ENCODE measurements at places on chromosomes 2 and 18.

- DNase-seq, result no peak
Observed at GRCh38 chr2:172280571-172281361, 146.6 kb upstream of the ITGA6 start.

GRCh38 chr2:160209516-160209856, 9.4 kb upstream of the ITGB6 start:
- DNase-seq, result no peak

DNA sequence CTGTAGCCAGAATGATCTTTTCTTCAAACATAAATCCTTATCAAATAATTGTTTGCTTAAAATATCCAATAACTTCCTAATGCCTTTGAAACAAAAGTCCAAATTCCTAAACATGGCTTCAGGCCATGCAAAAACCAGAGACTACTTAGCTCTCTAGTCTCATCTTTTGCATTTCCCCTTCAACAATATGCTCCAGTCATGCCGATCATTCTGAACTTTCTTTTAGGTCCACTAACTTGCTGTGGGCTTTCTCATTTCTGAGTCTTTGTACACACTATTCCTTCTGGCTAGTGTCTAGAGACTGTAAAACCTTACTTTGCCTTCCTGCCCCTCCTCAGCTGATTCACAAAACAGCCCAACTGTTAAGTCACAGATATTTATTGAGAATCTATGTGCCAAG, 51.5 kb downstream of the VIL1 start:
- no peak for DNase-seq

- no peak for DNase-seq
Observed at GRCh38 chr2:164456619-164457018, 164.7 kb downstream of the GRB14 start.

- DNase-seq, result no peak
Observed at GRCh38 chr2:239640676-239641578, 240.1 kb upstream of the HDAC4 start.
